ENCODE measurements at places on chromosomes 5 and 9.
A peak's percentile ranks its signal among the peaks of the same experiment; 100 is the strongest.

DNA sequence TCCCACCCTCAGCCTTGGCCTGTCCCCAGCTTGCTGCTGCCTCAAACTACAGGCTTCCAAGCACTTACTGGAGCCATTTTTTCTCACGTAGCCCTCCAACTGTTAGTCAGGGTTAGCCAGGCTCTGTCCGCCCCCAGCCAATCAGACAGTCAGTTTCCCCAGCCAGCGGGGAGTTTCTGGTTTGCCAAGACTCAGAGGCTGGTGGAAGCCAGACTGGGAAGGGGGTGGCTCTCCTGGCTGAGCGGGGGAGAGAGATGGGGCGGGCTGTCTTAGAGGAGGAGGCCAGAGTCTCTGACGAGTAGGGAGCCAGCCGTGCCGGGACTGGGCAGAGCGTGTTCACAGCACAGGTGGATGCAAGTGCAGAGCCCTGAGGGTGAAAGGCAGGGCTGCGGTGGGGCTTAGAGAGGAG, 15.3 kb downstream of the PROP1 start:
- DNase-seq, result no peak

GRCh38 chr9:6788162-6789016, 30.6 kb downstream of the KDM4C start:
- no peak for DNase-seq

DNA sequence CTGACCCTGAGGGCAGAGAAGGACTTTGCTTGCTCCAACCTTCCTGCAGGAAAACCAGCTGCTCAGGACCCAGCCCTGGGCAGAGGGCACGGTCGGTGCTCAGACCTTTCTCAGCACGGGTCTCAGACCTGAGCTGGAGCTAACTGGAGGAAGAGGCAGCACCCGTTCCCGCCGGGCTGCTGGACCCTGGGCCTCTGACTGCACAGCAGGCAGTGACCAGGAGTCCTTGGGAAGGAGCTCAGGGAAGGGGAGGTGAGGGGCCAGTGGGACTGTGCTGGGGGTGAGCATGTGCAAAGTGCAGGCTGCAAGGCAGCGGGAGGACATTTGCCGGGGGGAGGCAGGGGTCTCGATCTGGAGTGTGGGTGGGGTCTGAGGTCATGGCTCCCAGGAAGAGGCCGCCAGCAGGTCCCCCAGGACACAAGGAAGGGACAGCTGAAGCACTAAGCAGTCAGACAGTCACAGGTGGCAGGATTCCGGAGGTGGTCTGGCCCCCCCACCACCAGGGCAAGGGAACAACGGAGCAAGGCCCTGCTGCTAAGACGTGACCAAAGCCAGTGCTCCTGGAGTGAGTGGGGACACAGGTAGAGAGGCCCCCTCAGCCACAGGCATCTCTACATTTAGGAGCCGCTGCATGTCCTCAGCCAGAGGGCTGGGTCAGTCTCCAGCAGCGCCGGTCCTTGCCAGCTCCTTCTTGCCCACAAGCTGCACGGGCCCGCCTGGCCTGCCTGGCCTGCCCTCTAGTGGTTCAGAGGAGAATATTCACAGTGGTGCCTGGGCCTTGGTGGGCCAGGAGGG, 4.8 kb upstream of the DPM2 start:
- no peak for DNase-seq

GRCh38 chr5:132210944-132211343, 16.7 kb downstream of the P4HA2 start:
- DNase-seq, result no peak

GRCh38 chr9:94908011-94908563, 181.6 kb downstream of the AOPEP start:
- no peak for DNase-seq

GRCh38 chr5:110195288-110195687, 505.6 kb downstream of the MAN2A1 start:
- no peak for DNase-seq

GRCh38 chr5:114858665-114859437, 310.9 kb downstream of the TRIM36 start:
- no peak for DNase-seq

GRCh38 chr5:134502259-134502658, 23.2 kb upstream of the JADE2 start:
- DNase-seq, result no peak

DNA sequence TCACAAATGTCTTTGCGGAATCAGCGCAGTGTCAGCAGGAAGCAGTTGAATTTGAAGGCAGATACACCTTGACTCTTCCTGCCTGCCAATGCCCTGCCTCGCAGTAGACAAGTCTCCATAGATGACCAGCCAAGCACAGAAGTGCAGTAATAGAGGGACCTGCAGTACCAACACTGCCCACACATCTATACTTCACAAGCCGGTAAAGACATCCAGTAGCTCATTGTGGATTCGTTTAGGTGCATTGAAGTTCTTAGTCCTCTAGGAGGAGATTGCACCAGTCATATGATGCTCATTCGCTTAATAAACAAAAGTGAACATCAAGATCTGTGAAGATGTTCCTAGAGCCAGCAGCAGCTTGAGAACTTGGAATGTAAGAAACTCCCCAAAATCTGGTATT, 7.1 kb upstream of the IFNA2 start:
- no peak for DNase-seq

- DNase-seq, result no peak
Measured at GRCh38 chr5:174052636-174053035, 7.1 kb downstream of the NSG2 start.

DNA sequence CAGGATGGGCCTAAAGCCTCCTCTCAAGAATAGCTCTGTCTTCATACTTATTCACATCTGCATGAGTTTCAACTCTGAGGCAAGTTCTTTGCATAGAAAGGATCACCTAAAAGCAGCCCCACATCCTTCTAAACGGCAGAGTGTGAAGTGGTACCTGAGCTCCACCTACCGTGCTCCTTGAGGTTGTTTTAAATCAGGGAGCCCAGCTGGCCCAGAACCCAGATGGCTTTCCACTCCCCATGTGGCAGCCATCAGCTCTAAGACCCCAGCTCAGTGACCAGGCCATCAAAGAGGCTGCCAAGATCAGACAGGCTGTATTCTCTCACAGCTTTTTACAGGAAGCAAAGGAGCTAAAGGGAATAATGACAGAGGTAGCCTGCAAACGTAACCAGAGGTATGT, 299.3 kb downstream of the RASEF start:
- no peak for DNase-seq

DNA sequence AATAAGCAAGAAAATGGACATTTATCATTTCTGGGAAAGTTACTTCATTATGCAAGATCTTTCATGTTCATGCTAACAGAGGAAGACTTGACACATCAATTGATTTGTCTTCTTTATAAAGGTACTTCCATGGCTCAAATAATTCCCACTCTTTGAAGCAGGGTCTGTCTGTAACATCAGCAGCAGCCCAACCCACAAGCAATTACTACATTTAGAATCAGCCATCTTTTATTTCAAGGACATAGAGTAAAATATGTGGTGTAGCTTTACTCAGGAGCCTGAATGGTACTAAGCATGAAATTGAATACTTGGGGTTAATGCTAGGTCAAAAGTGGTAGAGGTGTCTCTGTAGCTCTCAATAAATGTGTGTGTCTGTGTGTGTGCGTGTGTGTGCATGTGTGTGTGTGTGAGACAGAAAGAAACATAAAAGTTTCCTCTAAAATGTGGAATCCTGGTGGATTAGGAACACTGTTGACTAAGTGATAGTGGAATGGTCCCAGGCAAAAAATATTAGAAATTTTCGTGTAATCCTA, 581.1 kb downstream of the CAAP1 start:
- no peak for DNase-seq

GRCh38 chr9:91714874-91715615, 235.0 kb downstream of the ROR2 start:
- DNase-seq, result no peak

DNA sequence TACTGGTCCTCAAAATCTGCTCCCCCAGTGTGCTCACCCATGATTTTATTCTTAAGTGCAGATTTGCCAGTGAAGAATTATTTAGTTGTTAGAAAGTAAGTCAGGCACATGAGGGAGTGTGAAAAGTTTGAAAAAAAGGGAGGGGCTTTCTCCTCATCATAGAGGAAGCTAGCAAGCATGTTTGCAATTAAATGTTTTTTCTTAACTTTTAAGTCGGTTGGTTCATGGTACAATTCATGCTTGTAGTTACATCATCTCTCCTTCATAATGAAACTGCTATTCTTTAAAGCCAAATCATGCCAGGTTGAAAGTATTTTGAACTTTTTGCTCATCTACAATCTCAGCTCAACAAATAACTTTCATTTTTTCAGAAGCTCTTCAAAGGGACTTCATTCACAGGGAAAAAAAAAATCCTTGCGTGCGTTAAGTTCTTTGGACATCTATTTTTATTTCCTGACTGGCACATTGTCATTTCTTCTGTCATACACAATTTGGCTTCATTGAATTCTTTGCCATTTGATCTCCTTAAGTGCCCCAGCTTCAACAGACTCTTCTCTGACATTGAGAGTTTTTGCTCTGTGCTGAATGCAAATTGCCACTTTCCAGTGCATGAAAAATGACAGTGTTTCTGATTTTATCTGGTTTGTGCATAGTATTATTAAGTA, 456.9 kb downstream of the TMEM232 start:
- DNase-seq, result no peak

GRCh38 chr9:38082446-38083287, 13.6 kb upstream of the SHB start:
- no peak for DNase-seq

DNA sequence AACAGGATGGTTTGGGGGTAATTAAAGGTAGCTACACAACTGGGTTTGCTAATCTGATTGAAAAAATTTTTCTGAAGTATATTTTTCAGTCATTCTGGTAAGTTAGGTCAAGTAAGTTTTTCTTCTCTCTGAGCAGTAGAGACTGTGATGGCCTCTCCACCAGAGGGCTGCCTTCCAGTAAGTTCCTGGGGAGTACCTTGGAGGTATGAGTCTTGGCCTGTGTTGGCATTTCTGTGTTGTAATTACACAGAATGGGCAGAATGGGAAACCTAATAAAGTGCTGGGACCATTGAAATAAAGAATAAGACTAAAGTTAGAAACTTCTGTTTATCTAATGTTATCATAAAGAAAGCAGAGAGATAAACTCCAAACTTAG, 430.8 kb downstream of the ARHGEF28 start:
- DNase-seq, result no peak

DNA sequence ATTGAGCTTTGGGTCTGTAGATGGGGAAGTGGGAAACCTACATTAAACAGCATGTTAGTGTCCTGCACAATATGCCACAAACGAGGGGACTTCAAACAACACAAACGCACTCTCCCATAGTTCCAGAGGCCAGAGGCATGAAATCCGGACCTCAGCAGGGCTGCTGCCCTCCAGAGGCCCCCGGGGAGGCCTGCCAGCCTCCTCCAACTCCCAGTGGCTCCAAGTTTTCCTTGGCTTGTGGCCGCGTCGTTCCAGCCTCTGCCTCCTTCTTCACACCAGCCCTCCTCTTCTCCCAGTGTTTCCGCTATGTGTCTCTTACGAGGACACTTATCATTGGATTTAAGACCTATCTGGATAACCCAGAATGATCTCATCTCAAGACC, 13.3 kb upstream of the COL5A1 start:
- no peak for DNase-seq

GRCh38 chr5:139823757-139824355, 28.2 kb downstream of the PSD2 start:
- DNase-seq, result peak; percentile 17

GRCh38 chr5:83864652-83865051, 144.0 kb upstream of the HAPLN1 start:
- DNase-seq, result no peak

- peak; percentile 65 for DNase-seq
Measured at GRCh38 chr5:150411245-150411979, 1.3 kb downstream of the CD74 start.
